ENCODE measurements at places on chromosomes 5 and 9.

- peak; percentile 44 for DNase-seq
Observed at GRCh38 chr9:126722922-126723806, 81.7 kb upstream of the ZBTB43 start.

GRCh38 chr9:127990554-127990953 is 9.8 kb upstream of the EEIG1 start:
- DNase-seq = no peak

DNA sequence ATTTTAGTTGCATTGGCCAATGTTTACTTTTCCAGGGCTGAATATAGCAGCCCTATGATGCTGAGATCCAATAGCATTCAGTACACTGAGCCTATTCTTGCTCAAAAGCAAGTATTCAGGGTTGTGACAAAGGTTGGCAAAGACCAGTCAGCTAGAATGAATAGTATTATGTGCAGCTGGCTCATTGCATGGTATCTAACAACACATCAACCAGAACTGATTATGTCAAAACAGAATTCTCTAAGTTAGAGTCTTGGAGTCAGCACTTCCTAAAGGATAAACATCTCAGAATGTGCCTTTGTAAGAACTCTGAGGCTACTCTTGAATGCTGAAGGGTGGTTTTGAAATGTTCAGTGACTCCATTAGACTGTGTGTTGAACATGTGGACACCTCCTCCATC is 774.5 kb upstream of the RGMB start:
- DNase-seq = no peak

GRCh38 chr5:87746891-87747377 is 334.2 kb upstream of the CCNH start:
- DNase-seq = no peak

DNA sequence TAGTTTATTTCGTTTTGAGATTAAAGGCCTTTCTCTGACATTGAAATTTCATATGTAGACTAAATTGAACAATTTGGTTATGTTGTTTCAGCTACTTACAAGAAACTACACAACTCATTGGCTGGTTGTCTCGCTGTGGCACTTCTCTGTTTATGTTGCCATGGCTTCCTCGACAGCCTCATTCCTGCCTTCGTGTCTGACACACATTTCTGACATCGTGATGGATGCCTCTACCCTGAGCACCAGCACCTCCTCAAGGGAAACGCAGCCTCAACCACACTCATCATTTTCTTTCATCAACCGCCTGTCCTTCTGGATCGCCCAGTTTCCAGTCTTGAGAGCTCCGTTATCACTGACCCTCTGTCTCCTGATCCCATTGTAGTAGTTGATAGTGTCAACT is 562.8 kb downstream of the PDE4D start:
- DNase-seq = no peak

Measured in mucosa of gallbladder (tissue), 1 donor.